WTC11 (cell line): ENCODE measurements at places on chromosomes 7 and 10.

GRCh38 chr10:27393961-27394360 is 110.1 kb upstream of the RAB18 start:
- no peak for DNase-seq

- DNase-seq: no peak
Measured at GRCh38 chr7:69782917-69783684, 184.8 kb downstream of the AUTS2 start.

DNA sequence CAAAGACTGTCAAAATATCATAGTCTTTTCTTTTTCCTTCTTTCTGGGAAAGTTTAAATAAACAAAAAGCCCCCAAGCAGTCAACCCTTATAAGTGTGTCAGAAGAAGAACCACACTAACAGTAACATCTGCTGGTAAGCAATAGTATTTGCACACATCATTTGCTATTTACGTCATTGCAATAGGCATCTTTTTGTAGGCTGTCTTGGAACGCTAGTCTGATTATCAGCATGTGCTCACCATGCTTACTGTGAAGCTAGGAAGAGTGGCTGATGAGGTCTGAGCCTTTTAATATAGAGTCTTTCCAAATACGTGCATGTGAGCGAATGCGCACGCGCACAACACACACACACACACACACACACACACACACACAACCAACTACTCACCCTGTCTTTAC is 599.0 kb upstream of the TPK1 start:
- no peak for DNase-seq

GRCh38 chr7:131674131-131674530 is 117.7 kb upstream of the PODXL start:
- no peak for DNase-seq

DNA sequence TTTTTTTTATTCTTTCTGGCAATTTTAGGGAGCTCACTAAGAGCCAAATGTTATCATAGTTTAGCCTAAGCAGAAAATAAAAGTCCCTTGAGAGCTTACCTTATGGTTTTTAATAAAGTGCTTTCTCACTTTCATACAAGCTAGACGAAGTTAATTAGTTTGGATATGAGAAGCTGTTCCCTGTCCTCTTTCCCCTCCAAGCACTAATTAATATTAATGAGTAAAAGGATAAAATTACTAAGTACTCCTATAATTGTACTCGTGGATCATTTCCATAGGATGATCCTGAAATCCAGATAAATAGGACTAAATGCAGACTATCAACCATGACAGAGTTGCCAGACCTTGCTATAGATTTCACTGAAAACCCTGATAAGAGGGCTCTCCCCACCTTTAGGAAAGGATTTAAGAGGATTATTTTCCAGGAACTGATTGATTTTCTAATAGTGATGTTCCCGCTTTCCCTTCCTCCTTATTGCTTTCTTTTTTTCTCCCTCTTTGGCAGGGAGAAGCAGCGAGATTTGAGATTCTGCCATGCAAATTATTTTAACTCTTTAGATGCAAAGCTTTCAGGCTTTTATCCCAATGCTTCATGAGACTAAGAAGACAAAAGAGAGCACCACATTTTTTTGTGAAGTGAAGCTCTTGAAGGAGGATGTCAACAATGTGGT is 58.3 kb upstream of the HECW1 start:
- DNase-seq: no peak

- DNase-seq: no peak
Measured at GRCh38 chr10:14705548-14706230, 69.0 kb downstream of the FAM107B start.

DNA sequence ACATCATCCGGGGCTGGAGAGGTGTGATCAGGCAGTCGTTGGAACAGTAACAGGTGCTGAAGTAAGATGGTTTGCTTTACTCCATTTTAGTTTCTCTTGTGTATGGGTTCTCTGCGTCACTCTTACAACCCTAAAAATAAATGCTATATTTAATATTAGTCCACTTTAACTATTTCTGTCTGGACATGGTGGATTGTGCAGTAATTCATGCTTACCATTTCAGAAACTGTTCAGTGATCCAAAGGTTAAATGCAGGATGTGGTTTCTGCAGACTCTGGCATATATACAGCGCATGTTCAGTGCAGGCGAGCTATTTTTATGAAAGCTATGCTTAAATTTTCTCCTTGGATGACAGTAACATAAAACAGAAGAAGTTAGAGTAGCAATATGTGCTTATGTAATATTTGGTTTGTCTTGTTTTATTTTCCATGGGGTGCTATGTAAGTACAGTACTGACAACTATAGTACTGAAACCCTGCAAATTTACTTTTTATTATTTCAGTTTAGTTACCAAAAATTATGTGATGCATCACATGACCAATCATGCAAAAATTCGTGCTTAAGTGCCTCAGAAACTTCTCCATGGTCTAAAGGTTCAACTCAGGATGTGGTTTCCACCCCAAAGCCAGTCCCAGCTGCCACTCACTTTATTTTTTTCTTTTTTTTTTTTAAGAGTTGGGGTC is 46.6 kb upstream of the GRID1 start:
- no peak for DNase-seq

DNA sequence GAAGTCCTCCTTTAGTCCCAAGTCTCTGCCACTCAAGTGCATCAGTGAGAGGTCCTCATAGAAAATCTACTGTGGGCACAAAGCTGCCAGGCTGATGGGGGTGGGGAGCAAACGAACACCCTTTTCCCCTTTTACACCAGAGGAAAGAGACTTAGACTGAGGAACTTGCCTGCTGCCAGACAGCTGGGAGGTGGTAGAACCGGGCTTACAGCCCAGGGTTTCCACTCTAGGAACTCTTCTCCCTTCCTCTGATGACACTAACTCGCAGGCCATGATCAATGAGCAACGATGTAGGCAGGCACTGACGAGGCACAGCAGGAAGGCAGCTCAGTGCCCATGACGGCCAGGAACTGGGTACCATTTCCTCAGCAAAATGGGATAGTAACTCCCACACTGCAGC is 11.0 kb upstream of the SH2D4B start:
- DNase-seq: no peak

GRCh38 chr7:30526163-30526562 is 21.5 kb upstream of the GGCT start:
- DNase-seq: no peak

- DNase-seq: no peak
Measured at GRCh38 chr7:30181211-30181610, 46.4 kb downstream of the MTURN start.

DNA sequence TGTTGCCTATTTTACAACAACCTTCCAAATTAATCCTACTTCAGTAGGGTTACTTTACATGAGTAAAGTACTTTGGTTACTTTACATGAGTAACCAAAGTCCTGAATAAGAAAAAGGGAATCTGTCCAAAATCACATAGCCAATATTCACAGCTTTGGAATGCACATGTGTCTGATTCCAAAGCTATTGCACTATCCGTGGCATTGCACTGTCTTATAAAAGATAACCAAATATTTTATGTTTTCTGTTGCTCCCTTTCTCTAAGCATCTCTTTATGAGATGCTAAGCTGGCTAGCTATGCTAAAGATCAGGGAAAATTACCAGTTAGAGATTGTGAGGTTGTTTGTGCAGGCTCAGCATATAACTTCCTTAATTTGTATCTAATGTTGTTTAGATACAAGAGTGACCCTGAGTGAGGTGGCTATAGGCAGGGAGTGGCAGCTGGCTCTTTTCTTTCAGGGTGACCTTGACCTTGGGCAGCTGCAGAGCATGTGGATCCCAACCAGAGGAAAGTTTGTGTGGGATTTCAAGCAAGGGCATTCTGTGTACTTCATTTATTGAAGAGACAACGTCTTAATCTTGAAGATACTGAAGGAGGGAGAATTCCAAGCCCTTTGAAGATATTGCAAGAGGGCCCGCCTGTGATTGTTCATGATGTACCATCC is 366.1 kb upstream of the ANKRD30A start:
- DNase-seq: no peak

DNA sequence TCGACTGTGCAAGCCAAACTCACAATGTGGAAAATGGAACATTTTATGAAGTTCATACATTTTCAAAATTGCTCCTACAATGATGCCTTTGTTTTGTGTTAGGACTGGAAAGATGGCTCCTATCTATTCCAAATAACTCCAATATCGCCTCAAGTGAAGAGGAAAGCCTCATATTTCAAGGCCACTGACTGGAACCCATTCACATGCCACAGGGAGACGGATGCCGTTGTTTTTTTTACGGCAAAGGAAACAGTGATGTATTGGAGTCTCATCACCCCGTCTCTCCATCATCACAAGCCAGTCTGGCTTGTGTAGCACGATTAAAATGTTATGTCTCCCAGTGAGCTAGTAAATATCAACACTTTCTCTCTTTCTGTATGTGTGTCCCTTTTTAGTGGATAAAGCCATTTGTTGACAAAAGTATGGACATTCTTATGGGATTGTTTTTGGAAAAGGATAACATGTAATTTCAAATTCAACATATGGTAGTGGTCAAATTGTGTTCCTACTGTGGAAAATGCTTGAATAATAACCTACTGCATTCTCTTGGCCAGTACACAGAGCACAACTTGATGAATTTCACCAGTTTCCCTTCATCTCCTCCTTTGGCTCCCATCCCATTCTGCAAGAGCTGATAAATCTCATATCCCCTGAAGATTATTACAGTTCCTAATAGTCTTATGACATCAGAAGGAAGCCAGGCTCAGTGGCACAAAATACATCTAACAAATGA is 109.5 kb upstream of the PITRM1 start:
- no peak for DNase-seq

GRCh38 chr10:4260483-4261124 is 475.6 kb upstream of the KLF6 start:
- no peak for DNase-seq

- DNase-seq: no peak
Measured at GRCh38 chr10:48451969-48452878, 145.7 kb downstream of the MAPK8 start.

DNA sequence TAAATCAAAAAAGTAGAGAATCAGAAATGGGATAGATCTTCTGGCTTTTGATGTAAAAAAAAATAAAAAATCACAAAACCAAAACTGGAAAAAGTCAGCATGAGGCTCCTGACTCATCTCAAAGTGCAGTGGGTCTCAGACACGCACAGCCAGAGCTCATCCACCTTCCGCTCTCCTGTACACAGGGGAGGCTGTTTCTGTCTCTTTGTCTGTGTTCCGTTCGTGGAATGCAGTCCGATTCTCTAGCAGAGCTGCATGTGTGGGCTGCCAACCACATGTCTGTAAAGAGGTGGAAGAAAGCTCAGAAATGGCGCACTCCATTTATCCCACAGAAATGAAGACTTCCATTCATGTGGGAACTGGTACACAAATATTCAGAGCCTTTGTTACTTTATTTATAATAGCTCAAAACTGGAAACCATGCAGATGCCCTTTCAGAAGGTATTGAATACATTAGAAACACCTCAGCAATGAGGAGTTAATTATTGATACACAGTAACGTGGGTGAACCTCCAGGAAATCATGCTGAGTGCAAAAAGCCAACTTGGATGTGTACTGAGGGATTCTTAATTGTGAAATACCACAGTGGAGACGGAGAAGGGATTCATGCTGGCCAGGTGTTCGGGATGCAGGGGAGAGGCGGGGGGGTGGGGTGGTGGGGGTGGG is 123.3 kb downstream of the TRRAP start:
- no peak for DNase-seq

- DNase-seq: no peak
Measured at GRCh38 chr10:124742413-124743190, 1.6 kb downstream of the FAM53B start.

GRCh38 chr10:132232023-132232951 is 45.5 kb downstream of the DPYSL4 start:
- DNase-seq: no peak

DNA sequence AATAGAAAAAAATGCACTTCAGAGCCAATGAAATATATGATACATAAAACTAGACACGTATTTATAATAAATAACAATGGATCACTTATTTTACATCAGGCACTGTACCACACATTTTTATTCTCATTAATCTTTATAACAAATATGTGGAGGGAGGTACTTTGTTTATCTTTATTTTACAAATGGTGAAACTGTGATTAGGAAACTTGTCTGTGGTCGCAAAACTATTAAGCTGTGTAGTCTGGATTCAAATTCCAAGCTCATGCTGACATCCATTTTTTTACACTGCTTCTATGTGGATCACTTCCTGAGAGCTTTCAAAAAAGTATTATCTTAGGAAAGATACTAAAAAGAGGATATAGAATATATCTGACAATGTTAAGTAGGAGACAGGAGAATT is 978.6 kb downstream of the SORCS1 start:
- DNase-seq: no peak

- DNase-seq: no peak
Measured at GRCh38 chr10:48520594-48520993, 84.3 kb downstream of the ARHGAP22 start.

DNA sequence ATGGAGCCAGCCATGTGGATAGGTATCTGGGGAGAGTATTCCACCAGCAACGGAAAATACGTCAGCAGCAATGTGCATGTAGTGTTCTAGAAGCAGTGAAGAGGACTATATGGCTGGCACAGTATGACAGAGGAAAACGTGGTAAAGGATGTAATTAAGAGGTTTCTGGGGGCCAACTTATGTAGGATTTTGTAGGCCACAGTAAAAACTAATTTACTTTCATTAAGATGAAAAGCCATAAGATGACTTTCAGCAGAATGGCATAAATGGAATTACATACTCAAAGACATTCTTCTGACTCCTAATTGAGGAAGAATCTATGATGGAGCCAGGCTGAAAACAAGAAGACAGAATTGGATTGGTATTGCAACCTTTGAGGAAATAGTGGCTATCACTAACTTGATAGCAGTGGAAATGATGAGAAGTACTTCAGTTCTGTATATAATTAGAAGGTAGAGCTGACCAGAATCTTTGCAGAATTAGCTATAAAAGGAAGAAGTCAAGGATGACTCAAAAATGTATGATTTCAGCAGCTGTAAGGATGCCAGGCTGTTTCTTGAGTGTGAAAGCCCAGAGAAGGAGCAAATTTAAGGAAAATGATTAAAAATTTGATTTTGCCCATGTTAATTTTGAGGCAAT is 156.7 kb downstream of the MBL2 start:
- DNase-seq: no peak
